AG20443 (cell line): ENCODE measurements at places on chromosomes 2 and 18.

- no peak for DNase-seq
Observed at GRCh38 chr2:5195636-5196035, 496.5 kb upstream of the SOX11 start.

DNA sequence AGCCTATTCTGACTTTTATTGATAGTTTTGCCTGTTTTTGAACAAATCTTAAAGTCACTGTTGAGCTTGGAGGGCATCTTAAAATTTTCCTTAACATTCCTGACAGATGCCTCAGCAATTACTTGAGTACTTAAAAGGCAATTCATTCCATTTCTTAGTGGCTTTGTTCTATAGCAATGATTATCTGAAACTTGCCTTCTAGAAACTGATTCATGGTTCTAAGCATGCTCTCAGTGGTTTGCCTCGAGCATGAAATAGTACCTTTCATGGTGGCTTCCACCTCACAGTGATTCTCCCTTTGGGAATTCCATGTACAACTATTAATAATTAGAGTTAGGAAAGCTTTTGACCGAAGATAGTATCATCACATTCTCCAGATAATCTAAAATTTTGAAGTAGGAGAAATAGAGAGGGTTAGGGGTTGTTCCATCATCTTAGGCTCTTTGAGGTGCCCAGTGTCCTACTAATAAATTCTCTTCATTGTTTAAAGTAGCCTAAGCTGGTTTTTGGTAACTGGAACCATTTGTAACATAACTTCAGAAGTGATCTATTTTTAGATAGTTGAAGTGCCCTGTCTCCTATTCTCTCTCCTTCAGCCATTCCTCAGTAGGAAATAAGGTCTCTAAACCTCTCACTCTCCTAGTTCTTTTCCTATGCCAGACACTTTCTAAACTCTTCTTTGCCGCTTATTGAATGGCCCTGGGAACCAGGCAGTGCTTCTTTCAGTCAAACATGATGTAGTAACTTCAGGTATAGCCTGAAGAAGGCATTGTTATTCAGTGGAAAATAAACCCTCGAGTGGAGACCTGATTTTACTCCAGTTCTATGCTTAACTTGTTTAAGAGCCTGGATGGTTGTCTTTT, 156.1 kb downstream of the HAUS1 start:
- DNase-seq = peak; percentile 47

GRCh38 chr18:27206411-27206810, 21.3 kb upstream of the CHST9 start:
- no peak for DNase-seq

- peak; percentile 93 for DNase-seq
Observed at GRCh38 chr2:128473175-128474035, 154.7 kb upstream of the HS6ST1 start.

GRCh38 chr2:169272010-169272409, 90.3 kb downstream of the LRP2 start:
- DNase-seq = no peak

DNA sequence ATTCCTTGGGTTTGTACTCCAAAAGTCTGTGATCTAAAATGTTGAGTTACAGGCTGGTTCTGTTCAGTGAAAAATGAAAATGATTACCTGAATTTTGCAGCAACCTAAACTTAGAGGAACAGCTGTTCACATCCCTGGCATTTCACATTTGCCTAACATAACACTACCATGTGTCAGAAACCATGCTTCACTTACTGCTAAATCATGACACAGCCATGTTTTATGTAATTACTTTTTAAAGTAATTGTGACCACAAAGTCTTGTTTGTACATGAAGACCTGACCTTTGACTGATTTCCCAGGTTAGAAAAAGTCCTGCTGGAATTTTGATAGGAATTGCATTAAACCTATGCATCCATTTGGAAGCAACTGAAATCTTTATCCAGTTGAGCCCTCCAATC, 79.1 kb downstream of the FAM168B start:
- DNase-seq = no peak

GRCh38 chr2:188477564-188478103, 186.0 kb downstream of the GULP1 start:
- DNase-seq = no peak
